ENCODE measurements at places on chromosomes 13 and 19.

GRCh38 chr19:16600824-16601223 lies 27.2 kb downstream of the MED26 start:
- DNase-seq = no peak

DNA sequence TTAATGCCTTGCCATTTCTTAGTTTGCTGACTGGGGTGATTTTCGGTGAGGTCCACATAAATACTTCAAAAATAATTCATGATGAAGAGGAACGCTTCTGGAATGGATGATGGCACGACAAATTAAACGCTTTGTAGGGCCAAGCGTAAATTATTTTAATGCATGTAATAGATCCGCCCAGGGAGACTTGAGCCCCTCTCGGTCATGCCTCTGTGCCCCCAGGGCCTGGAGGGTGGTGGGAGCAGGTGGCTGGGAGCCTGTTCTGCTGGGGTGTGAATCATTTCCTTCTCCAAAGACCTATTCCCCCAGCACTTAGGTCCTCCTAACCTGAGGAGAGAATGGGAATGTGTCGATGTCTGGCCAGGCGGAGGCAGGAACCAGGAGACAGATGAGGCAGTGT lies 350.6 kb downstream of the ZNF536 start:
- no peak for DNase-seq

GRCh38 chr13:95246292-95247082 lies 54.8 kb downstream of the ABCC4 start:
- DNase-seq = no peak

DNA sequence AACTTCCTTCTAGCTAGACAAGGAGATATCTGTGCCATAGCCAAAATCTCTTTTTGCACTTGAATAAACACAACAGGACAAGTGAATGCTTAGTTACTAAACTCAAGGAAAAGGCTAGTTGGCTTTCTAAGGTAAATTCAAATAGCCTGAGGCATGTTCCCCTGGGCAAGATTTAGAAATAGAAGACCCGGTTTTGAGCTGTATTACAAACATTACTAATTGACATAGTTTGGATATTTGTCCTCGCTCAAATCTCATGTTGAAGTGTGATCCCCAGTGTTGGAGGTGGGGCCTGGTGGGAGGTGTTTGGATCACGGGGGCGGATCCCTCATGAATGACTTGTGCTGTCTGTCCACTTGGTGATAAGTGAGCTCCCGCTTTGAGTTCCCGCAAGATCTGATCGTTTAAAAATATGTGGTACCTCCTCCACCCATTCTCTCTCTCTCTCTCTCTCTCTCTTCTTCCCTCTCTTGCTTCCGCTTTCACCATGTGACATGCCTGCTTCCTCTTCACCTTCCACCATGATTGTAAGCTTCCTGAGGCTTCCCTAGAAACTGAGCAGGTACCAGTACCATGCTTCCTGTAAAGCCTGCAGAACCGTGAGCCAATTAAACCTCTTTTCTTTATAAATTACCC lies 3.9 kb upstream of the KBTBD6 start:
- no peak for DNase-seq

DNA sequence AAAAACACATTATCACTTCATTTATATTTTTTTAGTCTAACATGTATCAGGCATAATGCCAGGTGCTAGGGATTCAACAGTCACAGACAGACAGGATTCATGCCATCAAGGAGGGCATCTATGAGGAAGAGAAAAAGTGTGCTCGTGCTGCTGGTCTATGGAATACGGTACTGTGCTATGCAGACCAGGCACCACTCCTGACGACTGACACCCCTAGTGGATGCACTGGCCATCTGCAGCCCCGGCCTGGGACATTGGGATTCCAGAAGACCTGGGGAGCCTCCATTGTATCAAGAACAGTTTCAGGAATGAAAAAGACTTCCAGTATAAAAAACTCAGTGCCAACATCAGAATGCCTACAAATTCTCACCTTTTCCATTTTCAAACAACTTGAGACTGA lies 94.0 kb downstream of the KLF12 start:
- DNase-seq = peak; percentile 71

GRCh38 chr13:112709825-112710783 lies 20.3 kb downstream of the ATP11A start:
- DNase-seq = no peak

- DNase-seq = no peak
These were observed 116.8 kb upstream of the CACNA1A start for GRCh38 chr19:13622766-13623715.
